ENCODE measurements at places on chromosomes 3 and 15.
A peak's percentile ranks its signal among the peaks of the same experiment; 100 is the strongest.

- peak; percentile 71 for DNase-seq
Observed at GRCh38 chr15:67967871-67968431, 86.2 kb upstream of the PIAS1 start.

GRCh38 chr3:138188013-138188730 is 1.1 kb downstream of the ARMC8 start:
- DNase-seq: peak; percentile 58

DNA sequence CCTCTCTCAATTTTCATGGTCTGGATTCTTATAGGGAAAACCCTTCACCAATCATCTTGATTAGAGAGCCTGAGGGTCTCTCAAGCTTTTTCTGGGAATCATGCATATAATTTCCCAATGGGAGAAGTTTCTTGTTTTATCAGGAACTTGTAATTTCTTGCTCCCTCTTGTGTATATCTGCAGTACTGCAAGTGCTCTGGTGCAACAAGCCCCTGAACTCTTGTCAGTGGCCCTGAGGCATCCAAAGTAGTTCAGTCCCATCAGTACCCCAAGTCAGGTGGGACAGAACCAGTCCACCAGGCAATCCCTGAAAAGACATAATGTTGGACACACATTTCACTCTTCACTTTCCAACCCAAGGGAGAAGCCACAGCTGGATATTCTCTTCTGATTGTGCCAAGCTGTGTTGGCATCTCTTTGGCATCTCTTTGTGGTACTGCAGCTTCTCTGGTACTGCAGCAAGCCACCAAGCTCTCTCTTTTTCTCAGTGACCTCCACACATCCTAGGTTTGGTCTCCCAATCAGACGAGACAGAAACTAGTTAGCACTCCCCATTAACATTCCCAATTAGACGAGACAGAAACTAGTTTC is 214.5 kb downstream of the ZIC4 start:
- peak; percentile 27 for DNase-seq

DNA sequence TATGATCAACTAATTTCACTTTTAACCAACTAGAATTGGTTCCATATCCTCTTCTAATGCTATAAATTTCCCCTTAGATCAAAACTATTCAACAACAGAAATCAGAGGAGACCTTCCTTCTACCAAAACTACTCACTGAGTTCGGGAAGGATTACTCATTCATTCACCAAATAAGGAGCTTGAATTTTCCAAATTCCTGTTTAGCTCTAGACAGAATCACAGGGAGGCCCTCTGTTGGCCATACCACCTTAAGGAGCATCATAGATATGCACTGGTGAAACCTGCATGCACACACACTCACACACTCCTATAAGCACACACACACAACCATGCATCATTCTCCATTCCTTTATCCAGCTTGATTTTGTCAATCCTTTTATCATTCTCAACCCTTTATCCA is 49.0 kb downstream of the SUCLG2 start:
- DNase-seq: peak; percentile 51

GRCh38 chr3:187296058-187296457 is 4.5 kb upstream of the MASP1 start:
- DNase-seq: no peak

DNA sequence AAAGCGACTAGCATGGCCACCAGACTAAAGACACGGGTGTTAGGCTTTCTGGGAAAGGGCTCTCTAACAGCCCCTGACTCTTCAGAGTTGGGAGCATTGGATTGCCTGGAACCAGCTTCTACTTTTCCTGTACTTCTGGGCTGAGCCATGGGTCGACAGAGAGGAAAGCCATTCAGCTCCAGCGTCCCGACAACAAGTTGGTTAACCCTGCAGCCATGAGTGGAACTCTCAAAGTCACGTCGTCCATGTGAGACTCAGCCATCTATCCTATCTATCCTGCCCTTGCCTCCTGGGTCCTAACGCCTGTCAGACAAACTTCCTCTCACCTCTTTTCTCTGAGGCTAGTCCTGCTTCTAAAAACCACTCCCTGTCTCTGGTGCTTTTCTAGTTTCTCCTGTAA is 32.6 kb upstream of the TBC1D5 start:
- no peak for DNase-seq

DNA sequence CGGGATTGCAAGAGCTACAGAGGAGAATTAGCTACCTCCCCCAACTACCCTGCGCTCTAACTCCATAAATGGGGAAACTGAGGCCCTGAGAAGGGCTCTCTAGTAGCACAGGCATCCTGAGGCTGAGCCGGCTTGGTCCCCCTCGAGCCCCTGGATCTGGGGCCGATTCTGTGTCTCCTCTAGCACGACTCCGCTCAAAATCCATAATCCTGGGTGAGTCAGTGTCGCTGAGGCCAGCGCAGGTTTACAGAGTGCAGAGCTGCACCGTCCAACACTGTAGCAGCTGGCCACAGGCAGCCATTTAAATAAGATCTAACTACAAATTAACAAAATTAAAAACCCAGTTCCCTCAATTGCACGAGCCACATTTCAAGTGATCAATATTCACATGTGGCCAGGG is 10.8 kb downstream of the GATA2 start:
- DNase-seq: no peak

DNA sequence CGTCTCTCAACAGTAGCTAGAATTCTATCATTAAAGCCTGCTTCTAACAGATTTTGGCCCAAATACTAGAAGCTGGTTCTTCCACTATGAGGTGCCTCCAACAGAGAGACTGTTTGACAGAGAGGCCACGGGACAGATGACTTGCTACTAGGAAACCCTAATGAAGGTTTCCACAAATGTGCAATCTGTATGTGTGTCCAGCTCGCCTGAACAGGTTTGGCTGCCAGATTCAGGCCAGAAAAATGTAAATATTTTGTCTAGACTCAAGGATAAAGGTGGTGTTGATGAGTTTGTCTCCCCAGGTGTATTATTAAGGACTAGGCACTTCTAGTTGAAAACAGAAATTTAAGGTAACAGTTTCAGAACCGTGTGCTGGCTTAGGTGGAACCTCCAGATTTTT is 91.6 kb upstream of the TRIM42 start:
- no peak for DNase-seq

- no peak for DNase-seq
Observed at GRCh38 chr3:15631426-15632211, 30.1 kb downstream of the BTD start.

DNA sequence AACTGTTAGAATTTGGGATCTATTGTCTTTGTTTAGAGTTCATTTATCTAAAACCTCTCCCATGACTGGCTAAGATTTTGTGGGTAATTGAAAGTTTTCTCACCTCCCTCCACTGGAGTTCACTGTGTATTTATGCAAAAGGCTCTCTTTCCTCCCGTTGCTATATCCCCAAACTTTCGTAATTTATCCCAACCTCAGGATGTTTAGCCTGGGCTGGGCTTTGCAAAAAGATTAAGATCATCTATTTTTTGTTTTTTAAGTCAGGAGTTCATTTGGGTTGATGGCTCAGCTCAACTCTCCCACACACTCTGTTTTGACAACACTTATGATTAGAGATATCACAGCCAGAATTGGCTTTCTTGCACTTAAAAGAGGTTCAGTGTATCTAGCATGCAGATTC is 27.0 kb downstream of the SUCNR1 start:
- DNase-seq: no peak

DNA sequence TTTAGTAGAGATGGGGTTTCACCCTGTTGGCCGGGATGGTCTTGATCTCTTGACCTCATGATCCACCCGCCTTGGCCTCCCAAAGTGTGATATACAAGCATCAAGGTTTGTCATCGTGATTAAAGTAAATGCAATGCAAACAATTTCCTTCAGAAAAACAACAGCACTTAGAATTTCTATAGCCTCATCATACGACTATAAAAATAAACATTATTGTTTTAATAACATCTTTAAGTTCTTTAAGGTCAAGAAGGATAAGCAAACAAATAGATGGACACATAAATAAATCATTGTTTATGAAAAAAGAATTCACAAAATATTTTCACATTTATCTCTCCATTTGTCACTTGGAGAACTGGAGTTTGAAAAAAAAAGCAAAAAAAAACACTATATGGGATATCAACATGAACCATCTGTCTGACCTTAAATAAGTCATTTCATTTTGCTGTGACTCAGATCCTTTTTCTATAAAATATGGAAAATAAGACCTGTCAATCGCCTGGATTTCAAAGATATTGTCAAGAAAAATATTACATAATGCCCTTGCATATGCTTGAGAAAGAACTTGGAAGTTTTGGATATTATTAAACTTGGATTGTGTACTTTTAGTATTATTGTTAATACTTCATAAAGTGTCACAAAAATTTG is 642.0 kb upstream of the KCNMB2 start:
- no peak for DNase-seq

DNA sequence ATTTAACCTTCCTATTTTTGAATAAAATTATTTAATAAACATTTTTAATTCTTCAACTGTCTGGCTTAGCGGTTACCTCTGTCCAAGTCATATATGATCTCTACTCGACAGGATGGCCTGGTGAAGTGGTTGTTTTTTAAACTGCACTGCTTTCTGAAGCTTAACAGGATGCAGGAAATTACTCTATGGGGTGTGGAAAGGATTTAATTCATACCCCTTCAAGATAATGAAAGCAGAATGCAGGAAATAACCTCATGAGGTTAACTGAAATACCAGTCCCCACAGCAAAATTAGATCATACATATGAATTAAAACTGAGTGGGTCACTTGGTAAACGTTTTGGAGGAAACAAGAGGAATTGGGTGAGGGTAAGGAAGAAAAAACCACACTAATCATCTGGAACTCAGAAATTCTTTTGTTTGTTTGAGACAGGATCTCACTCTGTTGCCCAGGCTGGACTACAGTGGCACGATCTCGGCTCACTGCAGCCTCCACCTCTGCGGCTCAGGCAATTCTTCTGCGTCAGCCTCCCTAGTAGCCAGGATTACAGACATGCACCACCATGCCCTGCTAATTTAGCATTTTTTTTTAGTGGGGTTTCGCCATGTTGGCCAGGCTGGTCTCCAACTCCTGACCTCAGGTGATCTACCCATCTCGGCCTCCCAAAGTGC is 50.1 kb downstream of the LYSMD4 start:
- no peak for DNase-seq

DNA sequence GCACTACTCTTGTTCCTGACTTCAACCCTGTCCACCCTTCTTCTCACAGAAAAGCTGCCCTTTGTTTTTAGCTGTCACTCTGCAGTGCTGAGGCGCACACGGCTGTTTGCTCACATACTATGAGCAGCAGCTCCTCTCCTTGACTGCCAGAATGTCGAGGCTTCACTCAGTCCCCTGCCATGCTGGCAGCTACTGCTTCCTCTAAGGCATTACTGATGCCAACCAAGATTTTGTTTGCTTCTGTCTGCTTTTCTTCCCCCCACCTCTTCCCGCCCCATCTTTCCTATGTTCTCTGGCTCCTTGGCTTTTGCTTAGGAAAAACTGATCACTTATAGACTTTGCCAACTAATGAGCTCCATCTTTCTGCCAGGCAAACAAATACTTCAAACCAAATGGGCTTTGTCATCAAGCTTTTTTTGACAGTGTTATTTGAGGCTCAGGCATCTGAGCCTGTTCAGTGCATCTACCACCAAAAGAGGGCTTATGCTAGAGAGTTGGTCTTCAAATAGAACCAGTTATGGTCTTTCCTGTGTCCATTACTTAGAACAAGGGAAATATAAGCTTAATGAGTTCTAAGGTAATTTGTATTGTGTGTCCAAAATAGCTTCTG is 81.0 kb downstream of the FBXL2 start:
- no peak for DNase-seq

DNA sequence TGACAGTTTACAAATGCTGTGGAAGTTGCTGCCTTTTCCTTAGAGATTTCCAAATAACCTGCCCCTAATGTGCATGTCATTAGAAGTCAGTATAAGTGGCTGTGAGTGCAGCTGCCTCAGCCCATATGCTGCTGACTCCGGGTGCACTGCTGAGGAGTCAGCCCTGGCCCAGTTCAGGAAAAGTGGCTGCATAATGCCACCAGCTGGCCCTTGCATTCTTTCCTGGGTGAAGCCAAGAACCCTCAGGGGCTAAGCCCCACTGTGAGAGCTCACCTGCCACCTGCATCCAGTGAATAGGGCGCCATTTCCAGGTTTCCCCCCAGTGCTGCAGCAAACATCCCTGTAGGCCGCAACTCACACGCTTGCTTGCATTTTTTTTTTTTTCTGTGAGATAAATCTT is 139.9 kb downstream of the TJP1 start:
- DNase-seq: no peak

DNA sequence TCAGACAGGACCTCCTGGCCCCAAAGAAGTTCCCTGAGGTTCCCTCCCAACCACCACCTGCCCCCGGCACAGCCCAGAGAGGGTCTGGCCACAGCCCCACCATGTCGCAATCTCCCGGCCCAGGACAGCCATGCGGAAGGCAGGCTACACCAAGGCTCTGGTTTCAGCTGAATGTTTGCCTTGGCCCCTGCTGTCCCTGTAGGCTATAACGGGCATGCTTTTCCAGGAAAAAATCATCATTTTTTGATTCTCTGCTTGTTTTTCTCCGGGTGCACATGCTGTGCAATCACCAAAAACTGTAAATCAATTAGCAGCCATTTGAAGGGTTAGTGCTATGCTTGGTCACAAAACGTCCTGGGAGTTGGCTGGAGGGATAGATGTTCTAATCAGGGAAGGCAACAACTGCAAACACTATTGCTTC is 142.7 kb upstream of the IGF1R start:
- DNase-seq: no peak

GRCh38 chr3:45381168-45381852 is 7.1 kb upstream of the LARS2 start:
- DNase-seq: no peak

GRCh38 chr15:74383695-74384565 is 16.5 kb upstream of the CYP11A1 start:
- DNase-seq: no peak

- DNase-seq: no peak
Observed at GRCh38 chr3:80055306-80055705, 287.5 kb upstream of the ROBO1 start.

- no peak for DNase-seq
Observed at GRCh38 chr3:186883686-186884058, 41.2 kb downstream of the ADIPOQ start.

DNA sequence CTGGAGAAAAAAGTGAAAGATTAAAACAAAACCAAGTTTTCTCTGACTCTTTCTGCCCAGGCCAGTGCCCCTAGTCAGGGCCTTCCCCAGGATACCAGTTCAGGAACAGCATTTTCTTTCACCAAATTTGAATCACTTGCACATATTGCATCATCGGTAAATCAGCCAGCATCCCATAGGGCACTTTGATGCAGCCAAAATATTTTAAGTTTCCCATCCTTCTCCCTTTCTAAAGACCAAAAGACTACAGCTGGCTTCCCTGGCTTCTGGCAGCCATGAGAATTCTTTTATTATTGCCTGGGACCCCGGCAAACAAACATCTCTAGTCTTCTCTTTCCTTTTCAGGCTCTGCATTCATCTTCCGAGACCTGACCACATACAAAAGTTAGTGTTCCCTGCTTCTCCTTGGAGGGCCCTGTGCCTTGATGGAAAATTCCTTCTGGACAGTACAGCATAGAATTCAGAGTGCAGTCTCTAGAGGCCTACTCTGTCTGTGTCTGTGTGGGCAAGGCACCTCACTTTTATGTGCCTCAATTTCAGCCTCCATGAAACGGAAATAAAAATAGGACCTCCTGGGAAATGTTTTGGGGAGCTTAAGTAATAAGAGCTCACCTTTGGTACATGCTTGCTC is 348.0 kb downstream of the VPS13C start:
- no peak for DNase-seq

GRCh38 chr3:171237009-171237385 is 210.5 kb upstream of the SLC2A2 start:
- no peak for DNase-seq

Measured in AG08396 (cell line).